Stimulated activated naive CD8-positive, alpha-beta T cell treated with anti-CD3 and anti-CD28 coated beads, Interleukin-15, Interleukin-2, amounts not matched to agents 100 U/mL and 50 U/mL, for 24 hours (primary cell): ENCODE measurements at places on chromosomes 3 and 15.

DNA sequence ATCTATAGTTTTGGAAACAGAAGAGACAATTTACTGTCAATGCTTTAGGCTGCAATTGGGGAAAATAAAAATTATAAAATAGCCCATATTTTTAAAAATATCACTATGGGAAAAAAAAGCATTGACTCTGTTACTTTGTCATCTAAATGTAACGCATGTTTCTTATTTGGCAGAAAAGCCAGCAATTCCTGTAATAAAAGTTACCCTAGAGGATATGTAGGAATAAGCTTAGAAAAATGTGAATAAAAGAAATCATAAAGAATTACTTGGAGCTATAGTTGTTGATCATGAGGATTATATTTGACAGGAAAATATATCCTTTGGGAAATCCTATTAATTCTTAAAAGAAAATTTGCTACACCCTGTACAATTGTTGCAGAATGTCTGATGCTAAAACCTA is 515.4 kb upstream of the IL12A start:
- DNase-seq: no peak

DNA sequence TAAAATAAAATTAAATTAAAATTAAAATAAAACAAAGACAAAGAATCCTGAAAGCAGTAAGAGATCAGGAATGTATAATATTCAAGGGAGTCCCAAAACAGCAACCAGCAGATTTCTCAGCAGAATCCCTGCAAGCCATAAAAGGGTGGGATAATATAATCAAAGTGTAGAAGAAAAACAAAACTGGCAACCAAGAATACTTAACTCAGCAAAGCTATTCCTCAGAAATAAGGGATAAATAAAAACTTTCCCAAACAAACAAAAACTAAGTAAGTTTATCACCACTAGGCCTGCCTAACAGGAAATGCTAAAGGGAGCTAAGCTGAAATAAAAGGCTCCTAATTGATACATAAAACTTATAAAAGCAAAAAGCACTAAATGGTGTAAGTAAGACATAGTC is 29.8 kb downstream of the THBS1 start:
- DNase-seq: no peak

- DNase-seq: peak; percentile 69
Observed at GRCh38 chr3:185983495-185984141, 45.8 kb upstream of the TRA2B start.

GRCh38 chr3:99532246-99532645 is 106.1 kb upstream of the COL8A1 start:
- no peak for DNase-seq

DNA sequence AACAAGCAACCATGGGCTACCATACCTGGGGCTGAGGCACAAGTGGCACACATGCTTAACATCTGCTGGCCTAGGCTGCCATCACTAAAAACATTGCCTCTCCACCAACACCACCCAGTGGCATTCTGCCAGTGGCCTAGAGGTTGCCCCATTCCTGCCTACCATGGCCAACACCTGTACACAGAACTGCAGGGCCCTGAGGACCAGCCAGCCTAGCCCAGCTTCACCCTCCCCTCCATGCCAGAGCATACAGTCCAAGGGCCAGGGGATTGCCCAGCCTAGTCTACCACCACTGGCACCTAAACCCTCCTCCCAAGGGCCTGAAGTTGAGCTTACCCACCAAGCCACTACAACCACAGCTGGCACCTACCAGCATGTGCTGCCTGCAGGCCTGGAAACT is 35.3 kb downstream of the NEK10 start:
- DNase-seq: no peak

DNA sequence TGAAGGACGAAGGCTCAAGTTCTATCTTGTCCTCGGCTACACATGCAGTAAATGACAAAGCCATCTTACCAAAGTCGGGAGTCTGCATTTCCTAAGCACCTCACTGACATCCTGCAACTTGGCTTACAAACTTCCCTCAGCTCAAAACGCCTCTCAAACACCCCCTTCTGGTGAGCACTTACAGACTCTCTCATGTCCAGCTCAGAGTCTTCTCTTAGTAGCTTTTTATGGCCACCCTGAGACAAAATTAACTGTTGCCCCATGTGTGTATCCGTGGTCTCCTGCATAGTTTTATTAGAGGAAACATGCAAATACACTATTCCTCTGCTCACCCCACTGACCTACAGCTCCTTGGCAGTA is 819.7 kb downstream of the FHIT start:
- no peak for DNase-seq

- no peak for DNase-seq
Observed at GRCh38 chr3:9473496-9474065, 76.2 kb downstream of the SETD5 start.
